ENCODE measurements at places on chromosomes 11 and 22. TPM values are rescaled to one million over a fixed set of nuclear protein-coding genes. Genes with fewer than 3 reads are reported as not detected.

DNA sequence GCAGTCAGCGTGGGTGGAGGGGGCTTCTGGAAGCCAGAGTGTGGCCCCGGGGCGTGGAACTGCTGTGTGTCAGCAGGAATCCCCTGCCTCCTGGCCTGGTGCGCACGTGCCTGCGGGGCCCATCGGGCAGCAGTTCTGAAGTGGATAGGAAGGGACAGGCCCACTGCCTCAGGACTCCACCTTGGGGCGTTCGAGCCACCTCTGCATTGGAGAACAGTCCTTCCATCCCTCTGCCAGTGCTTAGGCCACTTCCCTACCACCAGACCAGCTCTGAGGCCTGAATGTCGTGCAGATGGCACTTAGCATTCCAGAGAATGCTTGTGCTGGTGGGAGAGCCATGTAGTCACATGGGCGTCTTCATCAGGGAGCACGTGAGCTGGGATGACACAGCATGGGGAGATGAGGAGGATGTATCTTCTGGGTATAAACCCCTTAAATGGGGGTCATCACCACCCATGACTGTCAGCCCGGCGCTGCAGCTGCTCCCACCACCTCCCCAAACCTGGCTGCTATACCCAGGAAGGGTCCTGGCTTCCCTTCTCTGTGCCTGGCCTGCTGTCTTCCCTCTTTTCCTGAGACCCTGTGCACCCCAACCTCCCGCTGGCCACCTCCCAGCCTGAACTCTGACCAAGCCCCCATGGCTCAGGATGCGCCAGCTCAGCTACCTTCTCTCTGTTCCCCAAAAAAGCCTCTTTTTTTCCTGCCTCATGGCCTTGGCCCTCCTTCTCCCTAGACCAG, 9.7 kb downstream of the INCENP start:
- no peak for DNase-seq

The TPH1 gene
- total RNA-seq: 0.13 TPM

DNA sequence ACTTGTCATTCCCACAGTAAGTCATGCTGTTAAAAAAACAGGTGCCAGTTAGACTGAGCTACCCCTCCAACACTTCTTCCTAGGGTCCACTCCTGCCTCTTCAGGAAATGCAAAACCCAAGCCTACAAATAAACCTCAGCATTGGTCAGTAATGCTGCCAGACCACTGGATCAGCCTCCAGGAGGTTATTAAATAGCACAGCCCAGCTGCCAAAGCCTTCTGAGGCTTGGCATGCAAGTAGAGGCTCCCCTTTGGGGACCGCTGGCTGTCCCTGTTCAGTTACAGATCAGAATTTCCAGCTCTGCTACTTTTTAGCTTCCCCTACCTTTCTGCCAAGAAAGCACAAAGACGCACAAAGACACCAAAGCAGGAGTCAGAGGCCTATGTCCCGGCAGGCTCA, 33.3 kb downstream of the ABTB2 start:
- DNase-seq: no peak

The FSHB gene
- not detected for total RNA-seq

The PATE3 gene
- not detected for total RNA-seq
